ENCODE measurements at places on chromosomes 5 and 9. TPM values are rescaled to one million over a fixed set of nuclear protein-coding genes. Genes with fewer than 3 reads are reported as not detected.

The PLPPR1 gene
- 21.6 TPM for polyA plus RNA-seq

The TMEM171 gene
- 17.7 TPM for polyA plus RNA-seq

The KIF12 gene
- polyA plus RNA-seq = 155 TPM

The SPINK13 gene
- polyA plus RNA-seq = 0.43 TPM

The CDKN2B gene
- 0.30 TPM for polyA plus RNA-seq

The C9orf50 gene
- polyA plus RNA-seq = 2.8 TPM

The IFNA13 gene
- not detected for polyA plus RNA-seq

The ANKRD34B gene
- polyA plus RNA-seq = not detected

The FOXD4L5 gene
- polyA plus RNA-seq = not detected
